ENCODE measurements at places on chromosomes 6 and 20.

- no peak for DNase-seq
Measured at GRCh38 chr6:134324766-134325165, 6.9 kb upstream of the SGK1 start.

GRCh38 chr20:25011261-25011660 lies 18.7 kb upstream of the APMAP start:
- DNase-seq: no peak

DNA sequence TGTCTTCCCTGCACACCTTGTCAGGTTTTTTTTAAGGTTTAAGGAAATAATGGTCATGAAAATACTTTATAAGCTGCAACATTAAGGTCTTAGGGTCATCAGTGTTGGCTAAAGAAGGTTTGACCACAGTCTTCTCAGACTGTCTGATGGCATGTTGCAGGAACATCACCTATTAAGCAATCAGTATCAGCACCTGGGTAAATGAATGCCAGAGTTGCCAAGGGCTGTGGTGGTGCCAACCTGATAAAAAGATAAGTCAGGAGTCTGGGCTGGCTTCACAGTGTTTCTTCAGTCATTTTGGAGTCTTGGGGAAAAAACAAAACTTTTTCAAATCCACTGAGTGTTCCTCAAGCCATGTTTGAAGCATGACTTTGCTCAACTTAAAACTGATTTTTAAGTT lies 61.5 kb upstream of the VSTM2L start:
- DNase-seq: no peak

DNA sequence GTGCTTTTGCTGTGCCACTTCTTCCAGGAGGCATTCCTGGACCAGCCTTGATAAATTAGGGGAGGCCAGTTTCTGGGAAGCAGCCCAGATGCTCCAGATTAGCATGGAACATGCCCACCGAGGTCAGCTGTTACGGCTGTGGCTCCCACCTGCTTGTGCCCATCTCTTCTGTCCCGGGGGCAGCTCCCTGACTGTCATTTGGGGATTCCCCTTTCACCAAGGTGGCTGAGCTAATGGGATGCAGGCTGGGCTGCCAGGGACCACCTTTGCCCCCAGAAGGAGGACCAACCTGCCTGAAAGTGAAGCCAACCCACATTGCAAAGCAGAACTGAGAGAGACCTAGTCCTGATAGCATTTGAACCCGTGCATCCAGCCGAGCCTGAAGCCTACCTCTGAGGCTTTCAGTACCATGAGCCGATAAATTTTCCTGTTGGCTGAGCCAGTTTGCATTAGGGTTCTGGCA lies 85.3 kb downstream of the PTPN1 start:
- DNase-seq: no peak

DNA sequence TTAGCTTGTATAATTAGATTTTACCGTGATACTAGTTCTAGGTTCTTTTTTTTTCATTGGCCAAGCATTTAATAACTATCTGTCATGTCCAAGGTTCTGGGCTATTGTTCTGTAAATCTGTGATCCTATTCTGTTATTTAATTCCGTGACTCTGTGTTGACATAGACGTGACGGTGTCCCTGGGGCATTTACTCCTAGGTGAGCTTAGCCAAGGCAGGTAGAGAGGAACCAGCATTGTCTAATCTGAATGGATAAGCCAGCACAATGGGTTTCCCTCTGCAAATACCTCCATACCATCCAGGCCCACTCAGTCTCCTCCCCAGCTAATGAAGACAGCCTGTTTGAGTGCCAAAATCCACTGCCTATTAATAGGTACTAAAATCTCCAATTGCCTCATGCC lies 8.9 kb upstream of the CDSN start:
- DNase-seq: no peak

DNA sequence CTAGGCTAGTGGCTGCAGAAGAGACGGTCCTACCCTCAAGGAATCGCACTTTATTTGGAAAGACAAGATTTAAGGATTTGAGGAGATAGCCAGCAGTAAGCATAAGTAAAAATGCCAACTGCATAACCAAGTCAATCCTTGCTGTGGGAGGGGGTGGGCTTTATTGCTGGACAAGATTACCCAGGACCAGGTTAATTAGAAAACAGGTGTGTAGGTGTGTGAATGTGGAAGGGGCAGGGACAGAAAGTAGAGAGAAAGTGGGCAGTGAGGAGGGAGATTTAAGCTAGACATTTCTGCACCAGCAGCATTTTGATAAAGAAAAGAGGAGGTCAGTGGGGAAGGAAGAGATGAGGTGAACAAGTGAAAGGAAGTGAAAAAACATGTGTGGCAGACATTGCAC lies 89.7 kb upstream of the OGFRL1 start:
- DNase-seq: no peak

DNA sequence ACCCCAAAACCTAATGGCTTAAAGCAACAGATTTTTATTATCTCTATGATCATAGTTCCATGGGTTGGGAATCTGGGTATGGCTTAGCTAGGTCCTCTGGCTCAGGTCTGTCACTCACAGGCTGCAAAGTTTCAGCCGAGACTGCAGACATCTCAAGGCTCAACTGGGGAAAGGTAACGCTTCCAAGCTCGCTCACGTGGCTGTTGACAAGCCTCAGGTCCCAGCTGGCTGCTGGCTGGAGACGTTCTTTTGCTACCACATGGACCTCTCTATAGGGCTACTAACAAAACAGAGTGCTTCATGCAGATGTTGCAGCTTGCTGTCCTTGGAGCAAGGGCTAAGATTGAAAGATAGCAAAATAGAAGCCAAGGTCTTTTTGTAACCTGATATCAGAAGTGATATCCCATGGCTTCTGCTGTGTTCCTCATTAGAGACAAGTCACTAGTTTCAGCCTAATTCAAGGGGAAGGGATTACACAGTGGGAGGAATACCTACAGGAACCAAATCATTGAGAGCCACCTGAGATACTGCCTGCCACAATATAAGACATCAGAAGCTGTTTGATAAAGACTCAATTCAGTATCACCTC lies 6.6 kb downstream of the HTR1E start:
- no peak for DNase-seq

DNA sequence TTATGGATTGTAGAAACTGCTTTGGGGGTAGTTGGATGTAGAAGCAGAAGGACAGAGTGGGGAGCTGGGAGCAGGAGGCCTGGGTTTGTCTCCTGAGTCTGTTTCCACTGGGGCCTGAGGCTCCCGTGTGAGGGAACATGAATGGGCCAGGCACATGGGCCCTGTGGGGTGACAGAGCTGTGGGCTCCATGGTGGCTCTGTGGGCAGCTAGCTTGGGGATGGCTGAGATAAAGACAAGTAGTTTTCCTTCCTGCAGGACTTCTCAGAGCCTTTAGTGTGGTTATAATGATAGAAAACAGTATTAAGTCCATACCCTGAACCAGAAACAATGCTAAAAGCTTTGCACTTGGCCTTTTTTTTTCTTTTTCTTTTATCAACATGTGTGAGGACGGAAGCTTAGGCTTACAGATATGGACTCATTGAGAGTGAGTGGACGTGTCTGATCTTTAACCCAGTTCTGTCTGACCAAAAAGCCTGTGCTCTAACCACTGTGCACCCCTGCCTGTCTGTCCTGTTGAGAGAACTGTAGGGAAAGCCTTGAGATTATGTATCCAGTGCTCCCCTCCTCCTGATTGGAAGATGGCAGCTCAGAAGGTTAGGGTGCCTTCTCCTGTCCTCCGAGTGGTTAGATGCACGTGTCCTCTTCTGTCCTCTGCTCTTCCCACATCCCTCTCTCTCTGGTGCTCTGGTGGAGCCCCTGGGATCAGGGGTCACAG lies 98.3 kb downstream of the CDH26 start:
- DNase-seq: no peak

- DNase-seq: peak; percentile 82
Measured at GRCh38 chr6:16048221-16048620, 80.7 kb upstream of the MYLIP start.

- DNase-seq: no peak
Measured at GRCh38 chr6:31453259-31453658, 44.7 kb upstream of the MICB start.

DNA sequence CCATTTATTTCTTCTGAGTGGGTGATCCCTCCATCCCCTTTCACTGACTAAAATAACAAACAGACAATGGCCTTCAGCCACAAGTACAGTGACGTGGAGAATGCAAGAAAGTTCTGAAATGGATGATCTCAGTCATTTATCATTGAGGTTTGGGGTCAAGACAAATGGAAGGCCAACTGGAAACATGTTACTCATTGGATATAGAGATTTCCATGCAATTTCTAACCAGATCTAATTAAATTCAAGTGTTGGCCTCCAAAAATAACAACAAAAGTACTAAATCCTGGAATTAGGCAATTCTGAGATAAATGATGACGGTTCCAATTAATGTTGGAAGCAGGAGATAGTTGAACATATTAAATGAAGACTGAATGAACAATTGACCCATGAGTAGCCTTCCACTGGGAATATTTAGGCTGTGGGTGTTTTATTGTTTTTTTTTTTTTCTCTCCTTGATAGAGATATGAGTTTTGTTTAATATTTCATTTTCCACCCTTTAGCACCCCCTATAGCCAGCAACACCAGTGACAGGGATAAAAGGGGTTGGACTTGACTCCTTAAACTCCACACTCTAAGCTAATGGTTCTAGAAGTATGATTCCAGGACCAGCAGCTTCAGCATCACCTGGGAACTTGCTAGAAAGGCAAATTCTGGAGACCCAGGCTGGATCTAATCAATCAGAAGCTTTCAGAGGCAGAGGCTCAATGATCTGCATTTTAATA lies 112.8 kb downstream of the BCAS1 start:
- no peak for DNase-seq

DNA sequence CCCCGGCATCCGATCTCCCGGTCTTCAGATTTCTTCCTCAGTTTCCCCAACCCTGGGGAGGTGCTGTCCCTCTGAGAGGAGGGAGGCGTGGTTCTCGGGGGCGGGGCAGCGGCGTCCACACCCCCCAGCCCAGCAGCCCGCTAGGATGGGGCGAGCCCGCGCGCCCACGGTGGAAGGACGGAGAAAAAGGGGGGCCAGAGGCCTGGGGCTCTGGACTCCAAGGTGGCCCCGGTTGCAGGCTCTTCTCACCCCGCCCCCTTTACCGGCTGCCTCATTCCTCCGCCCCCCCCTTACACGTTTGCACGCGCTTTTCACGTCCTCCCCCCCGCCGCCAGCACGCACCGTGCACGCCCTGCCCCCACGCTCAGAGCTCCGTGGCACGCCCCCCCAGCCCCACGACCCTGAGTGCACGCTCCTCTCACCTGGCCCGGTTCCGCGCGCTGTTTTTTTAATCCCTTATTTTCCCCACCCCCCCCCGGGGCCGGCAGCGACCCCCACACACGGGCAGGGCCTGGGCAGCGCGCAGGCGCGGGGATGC lies 402 bp downstream of the ZBTB12 start:
- peak; percentile 30 for DNase-seq

GRCh38 chr6:35141007-35141655 lies at the start of gene TCP11:
TSS of gene TCP11 (minus strand) at chr6:35141339. CDS start at chr6:35140870, 469 bp downstream.
- no peak for DNase-seq

- no peak for DNase-seq
Measured at GRCh38 chr6:12289365-12289919, 719 bp upstream of the EDN1 start.

GRCh38 chr6:15484821-15485220 lies 178.0 kb downstream of the DTNBP1 start:
- no peak for DNase-seq

- DNase-seq: no peak
Measured at GRCh38 chr6:158686791-158687381, 37.0 kb downstream of the SYTL3 start.

DNA sequence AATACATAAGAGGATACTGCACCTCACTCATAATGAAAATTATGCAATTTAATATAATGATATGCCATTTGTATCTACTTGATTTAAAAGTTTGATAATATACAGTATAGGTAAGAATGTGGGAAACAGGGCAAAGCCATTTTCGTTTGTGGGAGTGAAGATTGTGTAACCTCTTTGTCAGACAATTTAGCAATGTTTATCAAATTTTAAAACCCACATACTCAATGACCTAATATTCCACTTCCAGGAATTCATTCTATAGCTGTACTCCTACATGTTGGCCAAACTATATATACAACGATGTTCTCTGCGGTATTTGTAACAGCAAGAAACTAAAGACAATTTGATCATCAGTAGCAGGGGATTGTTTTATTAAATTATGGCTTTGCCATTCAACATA lies 17.8 kb upstream of the FKBP5 start:
- no peak for DNase-seq

Data from spinal cord (tissue), 10 donors.